ENCODE measurements at places on chromosomes 3 and 15.

GRCh38 chr3:197958346-197958745, 1.7 kb upstream of the LMLN start:
- DNase-seq = no peak

- peak; percentile 2 for DNase-seq
Observed at GRCh38 chr3:88189361-88189810, 39.6 kb downstream of the C3orf38 start.

- DNase-seq = no peak
Observed at GRCh38 chr3:186519021-186519658, 25.0 kb downstream of the CRYGS start.

- no peak for DNase-seq
Observed at GRCh38 chr3:133271539-133271938, 128.3 kb upstream of the BFSP2 start.

DNA sequence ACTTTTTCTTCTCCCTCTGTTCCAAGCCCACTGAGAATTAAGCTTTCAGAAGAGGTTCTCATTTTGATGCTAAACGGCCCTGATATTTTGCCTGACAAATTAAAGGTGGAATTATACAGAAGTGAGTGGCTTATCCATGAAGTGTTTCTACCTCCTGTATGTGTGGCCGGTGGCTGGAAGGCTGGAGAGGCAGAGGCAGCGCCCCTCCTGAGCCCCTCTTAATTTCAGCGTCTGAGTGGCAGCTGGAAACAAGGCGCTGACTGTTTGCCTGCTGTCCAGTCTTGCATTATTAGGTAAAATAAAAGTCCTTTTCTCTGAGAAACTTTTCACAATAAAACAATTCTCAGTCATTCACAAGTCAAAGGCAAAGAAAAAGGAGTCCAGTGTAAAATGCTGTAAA, 685.7 kb downstream of the MCTP2 start:
- no peak for DNase-seq

GRCh38 chr3:198081421-198081844, 121.4 kb downstream of the LMLN start:
- no peak for DNase-seq

All from SJCRH30 (cell line).